ENCODE measurements at places on chromosomes 2 and 18.

DNA sequence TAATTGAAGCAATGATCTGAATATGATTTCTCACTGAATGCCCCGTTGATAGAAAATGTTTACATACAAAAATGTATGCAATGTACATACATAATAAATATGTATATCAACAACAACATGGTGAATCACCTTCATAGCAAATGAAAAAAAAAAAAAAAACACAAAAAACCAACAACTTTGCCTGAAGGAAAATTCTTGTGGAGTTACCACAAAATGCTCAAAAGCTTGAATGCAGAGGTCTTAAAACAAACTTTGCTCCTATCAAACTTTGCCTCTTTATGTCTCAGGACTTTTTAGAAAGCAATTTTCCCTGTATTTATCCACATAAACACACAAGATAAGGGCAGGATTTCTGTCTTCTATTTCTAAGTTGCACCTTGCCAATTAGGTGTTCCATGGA, 92.9 kb upstream of the SIX2 start:
- no peak for DNase-seq

- no peak for DNase-seq
Observed at GRCh38 chr2:171436307-171436706, 2.3 kb downstream of the DCAF17 start.

DNA sequence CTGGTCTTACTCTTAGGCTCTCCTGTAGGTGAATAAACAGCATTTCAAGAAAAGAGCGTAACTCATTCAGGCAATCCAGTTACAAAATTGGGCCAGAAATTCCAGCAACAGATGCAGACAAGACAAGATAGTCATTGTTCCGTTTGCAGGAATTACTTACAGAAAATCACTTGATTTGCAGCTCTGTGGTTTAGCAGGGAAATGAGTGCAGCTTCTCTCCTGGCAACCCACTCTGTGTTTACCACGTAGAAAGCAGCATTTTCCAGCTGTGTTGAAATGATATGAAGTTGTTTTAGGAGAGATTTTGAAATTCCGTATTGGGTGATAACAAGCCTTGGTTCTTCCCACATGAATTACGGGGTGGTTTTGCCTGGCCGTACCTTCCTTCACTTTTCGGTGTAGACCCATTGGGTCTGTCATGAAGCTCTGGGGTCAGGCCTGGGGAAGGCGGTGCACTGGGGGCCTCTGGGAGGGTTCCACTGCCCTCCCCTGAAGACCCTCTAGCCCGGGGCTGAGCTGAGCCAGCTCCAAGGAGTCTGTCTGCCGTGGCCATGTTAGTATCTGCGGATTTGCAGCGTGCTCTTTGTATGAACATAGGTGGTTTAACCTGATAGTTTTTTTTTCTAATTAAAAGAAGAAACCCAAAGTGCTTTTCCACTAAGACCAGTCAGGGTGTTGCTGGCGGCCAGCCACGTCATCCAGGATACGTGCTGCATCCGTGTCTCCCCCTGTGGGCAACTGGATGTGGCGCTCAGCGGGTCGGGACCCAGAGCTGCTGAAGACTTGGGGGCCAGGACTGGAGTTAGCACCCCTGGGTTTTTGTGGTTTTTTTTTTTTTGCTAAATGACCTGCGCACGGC, 58.9 kb upstream of the KCNG2 start:
- no peak for DNase-seq

DNA sequence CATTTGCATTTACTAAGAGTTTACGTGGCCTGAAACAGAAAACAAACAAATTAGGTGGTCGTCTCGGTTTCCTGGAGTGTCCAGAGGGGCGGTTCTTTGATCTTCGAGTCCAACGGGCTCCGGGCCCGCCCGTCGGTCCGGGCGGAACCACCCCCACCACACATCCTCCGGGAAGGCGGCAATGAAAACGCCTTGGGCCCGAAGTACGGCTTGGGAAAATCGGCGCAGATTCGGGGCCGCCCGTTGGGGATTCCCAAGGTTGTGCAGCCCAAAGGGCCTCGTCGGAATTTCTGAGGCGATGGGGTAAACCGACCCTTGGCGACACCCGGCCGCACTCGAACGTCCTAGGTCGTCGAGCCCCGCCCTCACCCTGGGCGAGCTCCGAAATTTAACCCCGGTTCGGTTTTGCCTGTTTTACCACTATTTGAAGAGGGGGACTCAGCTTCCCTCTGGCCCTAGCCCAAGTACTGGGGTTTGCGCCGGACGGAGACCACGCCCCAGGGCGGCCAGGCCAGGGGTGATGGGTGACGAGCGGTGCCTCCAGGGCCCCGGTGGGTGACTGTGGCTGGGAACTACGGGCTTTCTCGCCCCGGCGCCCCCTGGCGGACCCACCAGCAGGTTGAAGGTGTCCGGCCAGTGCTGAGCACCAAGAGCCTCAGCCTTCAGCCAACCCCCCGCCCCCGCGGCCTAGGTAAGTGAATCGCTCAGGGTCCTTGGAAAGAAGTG, 1.9 kb upstream of the CFAP53 start:
- peak; percentile 78 for DNase-seq

DNA sequence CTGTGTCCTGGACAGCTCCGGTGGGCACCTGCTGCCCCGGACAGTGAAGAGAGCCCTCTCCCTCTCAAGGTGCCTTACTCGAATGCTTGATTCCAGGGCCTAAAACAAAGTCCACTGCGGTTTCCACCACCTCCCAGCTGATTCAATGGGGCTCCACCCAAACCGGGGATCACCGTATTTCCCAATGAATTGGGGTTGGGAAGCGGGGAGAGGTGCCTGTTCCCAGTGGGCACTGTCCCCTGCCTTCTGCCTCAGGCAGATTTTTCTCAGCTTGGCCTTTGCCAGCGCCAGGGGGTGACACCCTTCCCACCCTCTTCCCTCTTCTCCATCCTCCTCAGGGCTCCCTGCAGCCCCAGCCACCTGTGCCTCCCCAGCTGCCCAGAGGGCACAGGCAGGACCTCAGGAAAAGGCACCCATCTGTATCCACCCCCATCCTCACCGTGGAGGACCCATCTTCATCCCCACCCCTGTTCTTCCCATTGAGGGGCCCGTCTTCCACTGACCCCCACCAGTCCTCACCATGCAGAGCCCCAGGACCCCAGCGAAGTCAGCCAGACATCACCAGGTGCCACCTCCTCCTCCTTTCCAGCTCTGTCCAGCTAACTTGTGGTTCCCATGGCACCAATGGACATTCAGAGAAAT, 66.7 kb upstream of the HPCAL1 start:
- DNase-seq, result no peak

Data from T-helper 2 cell treated with Interferon-gamma antibody and Interleukin-4, amounts not matched to agents 5 μg/mL and 100 μg/mL, for 36 hours (primary cell).